Stimulated activated naive CD4-positive, alpha-beta T cell (primary cell): ENCODE measurements at places on chromosomes 11 and 22.

DNA sequence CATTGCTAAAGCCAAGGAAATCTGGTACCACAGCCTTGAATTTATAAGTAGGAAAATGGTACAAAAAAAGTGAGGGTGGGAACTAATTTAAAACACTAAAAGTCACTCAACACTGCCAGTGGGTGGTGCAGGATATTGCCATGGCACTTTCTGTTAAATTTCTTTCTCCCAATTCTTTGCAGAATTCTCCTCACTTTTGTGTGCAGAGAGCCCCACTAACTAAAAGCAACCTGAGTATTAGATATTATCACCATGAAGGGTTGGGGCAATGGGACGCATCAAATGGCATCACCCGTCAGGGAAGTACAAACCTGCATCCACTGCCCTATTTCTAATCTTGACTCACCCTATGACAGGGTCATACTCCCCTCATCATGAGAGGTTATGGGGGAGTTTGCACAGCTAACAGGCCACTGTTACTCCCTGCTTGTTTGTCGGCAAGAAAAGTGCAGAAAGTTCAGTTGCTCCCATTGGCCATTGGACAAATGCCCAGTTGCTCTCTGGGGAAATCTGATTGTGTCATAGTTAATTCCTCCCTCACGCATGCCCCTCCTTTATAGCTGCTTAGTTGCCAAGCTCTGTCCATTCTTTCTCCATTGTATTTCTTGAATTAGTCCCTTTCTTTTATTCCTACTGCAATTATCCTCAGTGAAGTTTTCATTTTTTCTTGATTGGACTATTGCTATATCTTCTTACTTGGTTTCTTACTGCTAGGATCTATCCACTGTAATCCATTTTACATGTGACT lies 93.8 kb upstream of the BLID start:
- no peak for DNase-seq

GRCh38 chr11:121932646-121933185 lies 183.3 kb downstream of the BLID start:
- no peak for DNase-seq

DNA sequence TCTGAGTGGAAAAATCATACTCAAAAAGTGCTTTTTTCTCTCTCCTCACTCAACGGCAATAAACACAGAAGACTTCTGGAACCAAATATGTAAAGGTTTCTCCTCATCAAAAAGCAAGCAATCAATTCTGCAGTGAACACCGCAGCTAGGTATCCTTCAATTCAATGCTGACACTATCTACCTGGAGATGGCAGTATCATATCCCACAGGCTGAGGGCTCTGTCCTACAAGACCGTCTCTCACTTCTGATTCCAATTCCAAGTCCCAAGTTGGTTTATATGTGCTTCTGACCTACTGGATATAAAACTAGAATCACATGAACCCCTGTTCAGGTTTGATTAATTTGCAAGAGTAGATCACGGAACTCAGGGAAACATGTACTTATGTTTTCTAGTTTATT lies 59.7 kb upstream of the LUZP2 start:
- no peak for DNase-seq

- DNase-seq, result no peak
Measured at GRCh38 chr11:121500275-121500674, 47.5 kb upstream of the SORL1-AS1 start.

- DNase-seq, result no peak
Measured at GRCh38 chr22:24516301-24516737, 21.2 kb downstream of the UPB1 start.

DNA sequence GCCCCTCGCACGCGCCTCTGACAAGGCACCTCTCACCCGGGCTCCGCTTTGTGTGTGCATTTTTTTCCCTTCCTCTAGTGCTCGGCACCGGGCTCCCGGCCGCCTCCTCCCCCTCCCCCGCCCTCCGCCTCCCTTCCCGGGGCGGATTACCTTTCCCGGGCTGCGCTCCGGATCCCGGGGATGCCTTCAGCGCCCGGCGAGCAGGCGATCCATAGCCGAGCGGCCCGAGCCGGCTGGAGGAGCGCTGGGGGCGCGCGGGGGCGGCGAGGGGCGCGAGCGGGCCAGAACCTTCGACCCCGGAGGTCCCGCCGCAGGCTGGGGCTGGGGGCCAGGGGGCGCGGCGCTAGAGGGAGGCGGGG lies 282 bp downstream of the MPPED2 start:
- DNase-seq, result no peak

GRCh38 chr11:109307366-109307765 lies 114.6 kb upstream of the C11orf87 start:
- no peak for DNase-seq

DNA sequence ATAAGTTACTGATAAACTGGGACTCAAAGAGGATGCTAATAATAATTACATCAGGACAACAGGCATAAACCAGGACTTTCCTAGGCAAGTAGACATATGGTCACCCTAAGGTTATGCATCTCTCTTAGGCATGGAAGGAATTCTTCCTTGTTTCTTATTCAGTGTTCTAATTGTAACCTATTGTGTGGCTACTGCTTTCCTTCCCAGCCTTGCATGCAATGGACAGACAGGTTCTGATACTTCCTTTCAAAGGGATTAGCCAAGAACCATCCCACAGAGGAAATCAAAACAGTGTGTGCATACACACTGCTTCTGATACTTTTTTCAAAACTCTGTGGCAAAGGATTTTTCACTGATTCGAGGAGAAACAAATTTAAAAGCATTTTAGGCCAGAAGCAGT lies 48.3 kb downstream of the RRAS2 start:
- no peak for DNase-seq

GRCh38 chr11:67289651-67290479 lies 762 bp downstream of the ANKRD13D start:
- no peak for DNase-seq

DNA sequence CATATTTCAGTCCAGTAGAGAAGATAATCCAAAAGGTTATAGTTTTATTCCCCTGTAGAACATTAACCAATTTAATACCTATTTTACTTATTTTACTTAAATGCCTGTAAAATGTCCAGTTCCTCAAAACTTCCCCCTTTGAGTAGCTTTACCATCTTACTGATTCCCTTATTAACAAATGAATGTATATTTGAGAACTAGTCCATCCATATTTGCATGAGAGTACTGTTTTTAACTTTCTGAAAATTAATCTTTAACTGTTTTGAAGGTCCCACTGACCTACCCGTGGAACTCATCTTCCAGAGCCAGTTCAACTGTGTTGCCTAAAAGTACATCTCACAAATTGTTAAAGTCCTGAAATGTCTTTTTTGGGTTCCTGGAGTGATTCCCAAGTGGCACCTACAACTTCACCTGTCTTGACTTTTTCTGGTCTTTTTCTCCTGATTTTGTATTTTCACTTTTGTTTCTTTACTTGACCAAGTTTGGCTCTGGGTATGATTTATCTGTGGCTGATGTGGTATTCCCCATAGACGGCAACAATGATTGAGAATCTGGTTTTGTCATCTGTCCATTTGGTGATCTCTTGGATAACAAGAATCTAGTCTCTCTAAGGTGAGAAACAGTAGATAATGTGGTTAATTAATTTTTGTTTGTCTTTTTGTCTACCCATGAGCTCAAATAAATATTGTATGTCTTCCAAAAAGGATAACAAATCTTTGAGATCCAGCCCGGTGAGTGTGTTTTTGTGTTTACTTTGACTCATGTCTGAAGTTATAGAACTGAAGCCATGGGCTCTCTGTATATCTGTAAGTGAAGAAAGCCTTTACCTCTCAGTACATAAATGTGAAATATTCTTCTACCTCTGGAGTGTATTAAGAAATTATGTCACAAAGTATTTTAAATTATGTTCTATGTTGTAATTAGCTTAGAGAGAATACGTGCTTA lies 174.2 kb downstream of the ETS1 start:
- DNase-seq, result no peak

GRCh38 chr11:121648306-121648705 lies 195.5 kb upstream of the SORL1-AS1 start:
- no peak for DNase-seq

DNA sequence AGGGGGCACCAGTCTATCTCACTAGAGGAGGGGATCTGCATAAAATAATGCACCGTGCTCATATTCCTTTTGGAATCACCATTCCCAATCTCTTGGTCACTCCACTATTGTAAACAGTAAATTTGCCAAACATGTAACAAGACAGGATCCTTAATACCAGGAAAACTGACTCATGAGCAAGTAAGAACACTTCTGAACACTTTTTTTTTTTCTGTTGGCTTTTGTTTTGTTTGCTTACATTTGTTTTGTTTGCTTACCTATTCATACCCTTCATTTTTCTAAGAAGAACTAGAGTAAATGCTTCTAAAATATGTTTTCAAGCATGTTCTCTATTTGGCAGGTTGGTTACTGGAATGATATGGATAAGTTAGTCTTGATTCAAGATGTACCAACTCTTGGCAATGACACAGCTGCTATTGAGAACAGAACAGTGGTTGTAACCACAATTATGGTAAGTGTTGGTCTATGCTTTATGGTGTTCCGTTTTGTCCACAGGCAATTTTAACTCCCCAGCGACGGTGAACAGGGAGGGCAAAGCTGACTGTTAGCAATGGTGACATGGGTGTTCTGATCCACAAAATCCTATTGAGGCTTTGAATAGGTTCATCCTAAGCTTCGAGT lies 111.8 kb downstream of the MSANTD4 start:
- no peak for DNase-seq

DNA sequence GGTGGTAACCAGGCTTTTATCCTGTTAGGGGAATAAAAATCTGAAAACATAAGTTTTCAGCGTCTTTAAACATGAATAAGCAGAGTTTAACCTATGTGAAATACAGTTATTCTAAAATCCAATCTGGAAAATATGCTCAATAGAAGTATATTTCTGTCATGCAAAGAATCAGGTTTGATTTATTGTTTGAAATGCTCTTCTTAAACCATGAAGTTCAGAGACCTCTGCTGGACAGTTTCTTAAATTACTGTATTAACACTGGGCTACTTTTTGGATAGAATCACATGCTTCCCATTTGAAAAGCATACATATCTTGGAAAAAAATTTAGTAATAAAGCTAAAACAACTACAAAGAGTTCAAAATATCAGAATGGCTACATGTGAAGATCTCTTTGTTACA lies 25.4 kb downstream of the APIP start:
- DNase-seq, result no peak

DNA sequence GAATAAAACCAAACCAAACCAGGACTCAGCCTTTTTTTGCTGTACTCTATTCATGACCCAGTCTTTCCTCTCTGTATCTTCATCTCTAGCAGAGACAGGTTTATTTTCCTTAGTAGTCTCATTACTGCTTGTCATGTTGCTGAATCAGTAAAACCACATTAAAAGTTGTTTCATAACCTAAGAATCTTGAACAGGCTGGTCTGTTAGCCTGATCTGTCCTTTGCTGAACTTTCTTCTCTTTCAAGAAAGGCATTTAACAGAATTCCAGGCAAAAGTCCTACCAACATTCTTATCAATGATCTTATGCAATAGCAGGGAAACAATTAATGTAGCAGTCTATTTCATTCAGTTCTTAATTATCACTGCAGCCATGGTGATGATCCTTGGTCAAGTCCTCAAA lies 197.7 kb downstream of the CASP12 start:
- DNase-seq, result peak; percentile 13

DNA sequence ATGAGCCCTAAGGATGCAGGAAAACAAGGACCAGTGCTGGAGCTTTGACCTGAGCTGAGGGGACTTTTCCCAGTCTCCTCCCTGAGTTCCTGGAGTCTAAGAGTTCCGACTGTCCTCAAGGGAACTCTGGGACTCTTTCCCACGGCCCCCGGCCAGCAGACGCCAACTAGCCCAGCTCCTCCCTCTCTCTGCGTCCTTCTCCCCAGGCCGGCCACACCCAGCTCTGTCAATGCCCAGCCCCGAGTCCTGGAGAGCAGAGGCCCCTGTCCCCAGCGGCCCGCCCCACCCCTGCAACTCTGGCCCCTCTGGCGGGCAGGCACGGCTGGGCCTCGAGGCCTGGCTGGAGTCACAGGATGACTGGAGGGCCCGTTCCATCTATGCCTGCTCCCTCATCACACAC lies 29.8 kb downstream of the NECTIN1 start:
- DNase-seq, result no peak

GRCh38 chr11:69044111-69045013 lies 4.4 kb upstream of the TPCN2 start:
- DNase-seq, result no peak

GRCh38 chr22:32204856-32205722 lies at the start of gene RFPL2:
RFPL2 (minus strand) TSS chr22:32205073; CDS start chr22:32202451, 2,622 bp downstream.
- peak; percentile 35 for DNase-seq

- no peak for DNase-seq
Measured at GRCh38 chr11:71995726-71996291, 2.9 kb upstream of the IL18BP start.

DNA sequence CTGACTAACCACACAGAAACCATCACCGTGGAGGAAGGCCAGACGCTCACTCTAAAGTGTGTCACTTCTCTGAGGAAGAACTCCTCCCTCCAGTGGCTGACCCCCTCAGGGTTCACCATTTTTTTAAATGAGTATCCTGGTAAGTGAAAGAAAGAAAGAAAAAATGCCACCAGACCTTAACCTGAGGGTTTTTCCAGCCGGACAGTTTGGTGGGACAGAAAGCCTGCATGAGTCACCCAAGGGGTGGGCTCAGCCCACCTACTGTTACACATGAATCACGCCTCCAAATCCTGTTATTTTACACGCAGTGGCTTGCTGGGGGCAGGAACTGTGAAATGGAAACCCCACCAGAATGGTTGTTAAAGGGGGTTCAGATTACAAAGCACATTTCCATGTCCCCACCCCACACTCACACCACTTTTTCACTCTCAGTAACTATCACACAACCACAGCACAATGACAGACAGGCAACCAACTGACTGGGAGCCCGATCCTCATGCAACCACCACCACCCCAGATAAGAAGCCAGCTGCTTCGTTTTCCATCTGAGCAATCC lies 11.9 kb downstream of the CRTAM start:
- no peak for DNase-seq

DNA sequence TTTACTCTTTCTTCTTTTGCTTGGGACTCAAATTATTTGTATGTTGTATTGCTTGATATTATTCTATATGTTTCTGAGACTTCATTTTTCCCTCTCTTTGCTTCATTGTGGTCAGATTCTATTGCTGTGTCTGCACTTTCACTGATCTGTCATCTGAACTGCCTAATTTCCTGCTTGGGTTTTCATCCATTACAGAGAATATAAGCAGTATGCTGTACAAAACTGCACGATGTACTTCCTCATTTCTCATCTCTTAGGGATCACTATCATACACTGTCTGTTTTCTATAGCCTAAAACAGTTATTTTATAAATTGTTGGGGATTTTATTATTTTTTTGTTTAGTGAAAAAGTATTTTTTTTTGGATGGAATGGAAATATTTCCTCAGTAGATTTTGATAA lies 736.7 kb upstream of the ANO5 start:
- no peak for DNase-seq

DNA sequence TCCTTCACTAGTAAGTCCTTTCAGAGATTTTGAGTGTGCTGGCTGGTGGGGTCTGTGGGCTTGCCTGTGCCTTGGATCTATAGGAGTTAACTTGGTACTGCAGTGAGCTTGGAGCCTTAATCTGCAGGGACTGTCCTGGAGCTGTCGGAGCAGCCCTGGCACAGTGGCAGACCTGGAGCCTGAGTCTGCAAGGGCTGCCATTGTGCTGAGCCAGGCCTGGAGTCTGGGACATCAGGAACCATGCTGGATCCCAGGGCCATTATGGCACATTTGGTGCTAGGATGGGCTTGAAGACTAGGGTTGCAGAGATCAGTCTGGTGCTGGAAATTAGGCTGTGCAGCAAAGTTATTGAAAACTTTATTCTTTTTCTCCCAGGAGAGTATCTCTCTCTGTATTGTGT lies 665.4 kb downstream of the METTL15 start:
- DNase-seq, result no peak

- DNase-seq, result no peak
Measured at GRCh38 chr11:34160049-34160721, 54.8 kb downstream of the NAT10 start.
